ENCODE measurements at places on chromosomes 6 and 20.
A peak's percentile ranks its signal among the peaks of the same experiment; 100 is the strongest.

DNA sequence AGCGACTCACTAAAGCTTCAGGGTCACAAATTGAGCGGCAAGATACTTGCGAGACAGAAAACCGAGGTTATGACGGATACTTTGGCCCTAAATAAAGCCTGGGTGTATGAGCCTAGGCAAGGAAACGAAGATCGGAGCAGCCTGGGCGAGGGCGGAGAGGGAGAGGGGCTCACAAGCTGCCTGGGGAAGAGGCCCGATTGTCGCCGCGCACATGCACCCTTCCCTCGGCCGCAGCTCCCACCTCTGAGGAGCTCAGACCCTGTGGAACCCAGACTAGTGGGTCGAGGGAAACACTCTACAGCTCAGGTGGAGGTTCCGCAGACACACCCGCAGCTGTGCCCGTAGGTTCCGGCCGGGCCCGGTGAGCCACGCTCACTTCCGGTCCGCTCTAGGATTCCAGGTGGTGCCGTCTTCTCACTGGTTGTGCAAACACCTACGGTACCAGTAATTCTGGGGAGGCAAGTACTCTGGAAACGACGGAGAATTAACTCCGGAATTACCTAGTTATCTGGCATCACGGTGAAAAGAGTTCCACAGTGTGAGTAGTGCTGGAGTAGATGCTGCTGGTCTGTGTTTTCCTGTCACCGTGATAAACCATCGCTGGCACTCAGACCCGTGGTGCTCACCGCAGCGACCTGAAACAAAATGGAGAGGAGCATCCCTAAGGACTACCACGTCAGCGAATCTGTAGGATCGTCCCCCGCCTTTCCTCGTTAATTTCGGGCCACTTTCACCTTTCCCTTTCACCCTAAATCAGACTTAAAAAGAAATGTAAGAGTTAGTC, 61.5 kb downstream of the GPX5 start:
- no peak for DNase-seq

DNA sequence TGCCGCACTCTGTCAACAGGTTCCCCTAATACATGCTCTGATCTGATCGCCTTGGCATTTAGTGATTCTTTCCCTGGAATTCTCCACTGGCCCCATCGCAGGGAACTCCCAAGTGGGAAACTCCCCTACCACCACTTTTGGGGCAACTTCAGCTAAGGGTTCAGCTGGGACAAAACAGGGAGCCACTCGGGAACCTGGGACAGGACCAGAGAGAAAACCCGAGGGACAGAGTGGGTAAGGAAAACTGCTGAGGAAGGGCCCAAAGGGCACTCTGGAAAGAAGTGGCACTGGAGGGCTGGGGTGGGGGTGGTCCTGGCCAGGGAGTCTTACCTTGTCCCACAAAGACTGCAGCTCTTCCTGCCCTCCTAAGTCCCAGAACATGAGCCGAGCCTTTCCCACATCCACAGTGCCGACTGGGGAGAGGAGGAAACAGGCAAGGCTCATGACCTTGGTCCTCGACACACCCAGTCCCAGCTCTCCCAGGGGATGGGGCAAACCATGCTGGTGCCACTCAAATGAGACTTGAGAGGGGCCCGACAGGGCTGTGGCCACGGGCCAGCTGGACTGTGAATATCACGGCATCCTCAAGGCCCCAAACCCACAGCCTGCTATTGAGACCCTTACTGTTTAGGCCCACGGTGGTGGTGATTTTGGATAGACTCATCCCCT, 1.6 kb downstream of the ARFRP1 start:
- no peak for DNase-seq

- peak; percentile 88 for DNase-seq
Measured at GRCh38 chr6:2245103-2245876, at the start of gene GMDS. GMDS (minus strand) TSS chr6:2245605.

DNA sequence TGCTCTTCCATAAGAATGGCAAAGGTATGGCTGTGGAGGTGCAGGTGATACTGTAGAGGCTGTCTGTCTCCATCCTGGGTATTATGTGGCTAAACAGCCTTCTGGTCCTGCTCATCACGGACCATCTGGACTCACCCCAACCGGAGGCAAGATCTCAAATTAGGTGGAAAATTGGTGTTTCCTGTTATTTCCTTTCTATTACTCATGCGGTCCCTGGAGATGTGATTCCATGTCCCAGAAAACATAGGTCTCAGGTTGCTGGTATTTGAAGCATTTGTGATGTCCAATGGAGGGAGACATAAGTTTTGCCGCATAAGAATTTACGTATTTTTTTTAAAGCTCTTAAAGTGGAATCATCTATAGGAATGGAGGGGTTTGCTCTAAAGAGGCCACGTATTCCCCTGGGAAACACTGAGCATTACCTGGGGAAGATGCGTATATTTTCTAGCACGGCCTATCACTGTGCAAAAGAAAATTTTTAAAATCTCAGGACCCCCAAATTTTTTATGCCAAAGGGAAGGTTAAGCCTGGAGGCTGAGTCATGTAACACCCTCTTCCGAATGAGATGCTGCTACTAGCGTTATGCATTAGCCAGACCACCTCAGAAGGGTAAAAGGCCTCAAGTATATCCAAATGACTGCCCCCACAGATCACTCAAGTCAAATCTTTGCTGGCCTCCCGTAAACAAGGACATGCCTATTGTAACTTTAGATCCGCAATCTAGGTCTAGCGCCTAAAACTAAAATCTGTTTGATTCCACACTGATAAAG, 22.4 kb upstream of the PBOV1 start:
- DNase-seq, result no peak

- DNase-seq, result no peak
Measured at GRCh38 chr20:16273812-16274555, 299.3 kb downstream of the KIF16B start.

DNA sequence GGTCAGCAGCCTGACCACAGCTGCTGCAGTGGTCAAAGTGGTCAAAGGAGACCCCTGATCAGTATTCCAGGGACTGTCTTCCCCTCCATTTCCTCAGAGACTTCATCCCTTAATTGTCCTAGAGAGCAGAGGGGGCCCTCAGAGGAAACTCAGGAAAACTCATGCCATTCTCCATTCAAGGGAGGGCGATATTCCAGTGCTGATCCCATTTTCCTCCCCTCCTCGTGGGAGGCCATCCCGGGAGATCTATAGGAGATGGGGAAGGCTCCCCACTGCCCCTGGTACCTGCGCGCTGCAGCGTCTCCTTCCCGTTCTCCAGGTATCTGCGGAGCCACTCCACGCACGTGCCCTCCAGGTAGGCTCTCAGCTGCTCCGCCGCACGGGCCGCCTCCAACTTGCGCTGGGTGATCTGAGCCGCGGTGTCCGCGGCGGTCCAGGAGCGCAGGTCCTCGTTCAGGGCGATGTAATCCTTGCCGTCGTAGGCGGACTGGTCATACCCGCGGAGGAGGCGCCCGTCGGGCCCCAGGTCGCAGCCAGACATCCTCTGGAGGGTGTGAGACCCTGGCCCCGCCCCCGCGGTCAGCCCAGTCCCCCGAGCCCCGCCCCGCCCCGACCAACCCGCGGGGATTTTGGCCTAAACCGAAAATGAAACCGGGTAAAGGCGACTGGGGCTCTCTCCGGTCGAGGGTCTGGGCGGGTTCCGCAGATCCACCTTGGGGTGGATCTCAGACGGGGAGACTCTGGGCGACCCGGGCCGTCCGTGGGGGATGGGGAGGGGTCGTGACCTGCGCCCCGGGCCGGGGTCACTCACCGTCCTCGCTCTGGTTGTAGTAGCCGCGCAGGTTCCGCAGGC, 878 bp downstream of the HLA-C start:
- DNase-seq, result no peak

- no peak for DNase-seq
Measured at GRCh38 chr6:155100591-155100990, 105.5 kb downstream of the TIAM2 start.

DNA sequence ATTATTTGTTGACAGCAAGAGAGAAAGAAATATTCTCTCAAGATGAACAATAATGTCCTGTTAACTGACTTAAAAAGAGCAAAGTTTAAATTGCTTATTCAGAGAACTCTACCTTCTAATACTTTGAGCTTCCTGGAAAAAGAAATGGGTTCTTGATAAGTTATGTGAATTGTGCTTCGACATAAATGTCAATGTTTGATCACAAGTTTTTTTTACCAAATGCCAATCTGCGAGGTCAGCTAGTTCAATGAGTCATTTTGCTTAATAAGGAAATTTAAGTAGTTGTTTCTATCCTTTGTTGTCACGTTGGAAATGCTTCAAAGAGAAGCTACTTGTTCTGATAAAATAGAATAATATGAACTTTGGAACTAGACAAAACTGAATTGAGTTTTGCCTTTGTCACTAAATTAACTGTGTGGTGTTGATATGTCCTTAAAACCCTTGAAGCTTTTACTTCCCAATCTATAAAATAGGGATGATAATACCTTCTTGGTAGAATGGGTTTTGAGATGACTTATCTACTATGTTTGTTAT, 642.1 kb upstream of the FLRT3 start:
- no peak for DNase-seq

DNA sequence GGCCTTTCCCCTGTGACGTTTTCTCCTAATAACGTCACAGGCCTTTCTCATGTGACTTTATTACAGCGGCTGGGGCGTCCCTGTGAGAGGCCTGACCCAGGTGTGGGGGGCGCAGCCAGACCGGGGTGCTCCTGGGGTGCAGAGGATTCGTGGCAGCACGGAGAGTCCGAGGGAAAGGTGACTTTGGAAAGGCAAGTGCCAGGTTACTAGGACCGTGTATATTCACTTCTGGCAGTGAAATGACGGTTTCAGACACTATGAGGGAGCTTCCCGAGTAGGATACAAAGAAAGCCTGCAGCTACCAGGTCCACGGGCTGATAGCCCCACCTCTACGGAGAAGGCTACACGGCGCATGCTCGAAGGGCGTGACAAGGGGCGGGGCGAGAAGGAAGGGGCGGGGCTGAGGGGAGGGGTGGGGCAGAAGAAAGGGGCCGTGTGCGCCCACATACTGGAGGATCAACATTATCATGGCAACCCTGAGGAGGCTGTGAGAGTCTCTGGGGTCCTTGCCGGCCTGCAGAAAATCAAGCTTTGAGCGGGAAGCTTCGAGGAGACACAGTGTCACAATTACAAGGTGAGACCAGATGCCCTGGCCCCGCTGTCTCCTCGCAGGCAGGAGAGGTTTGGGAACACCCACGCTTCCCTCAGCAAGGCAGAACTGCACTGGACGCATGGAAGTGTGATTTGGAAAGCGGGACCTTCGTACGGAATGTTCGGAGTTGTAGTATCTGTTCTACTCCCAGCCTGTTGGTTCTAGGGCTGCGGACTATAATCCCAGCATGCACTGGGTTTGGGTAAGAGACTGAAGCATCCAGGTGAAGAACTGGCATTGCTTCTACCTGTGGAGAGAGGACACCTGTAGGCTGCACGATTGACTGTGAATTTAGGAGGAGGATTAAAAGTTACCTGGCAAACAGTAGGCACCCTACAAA, 54.4 kb upstream of the ZNF337 start:
- no peak for DNase-seq

GRCh38 chr6:118509009-118509617, 39.0 kb upstream of the PLN start:
- no peak for DNase-seq

DNA sequence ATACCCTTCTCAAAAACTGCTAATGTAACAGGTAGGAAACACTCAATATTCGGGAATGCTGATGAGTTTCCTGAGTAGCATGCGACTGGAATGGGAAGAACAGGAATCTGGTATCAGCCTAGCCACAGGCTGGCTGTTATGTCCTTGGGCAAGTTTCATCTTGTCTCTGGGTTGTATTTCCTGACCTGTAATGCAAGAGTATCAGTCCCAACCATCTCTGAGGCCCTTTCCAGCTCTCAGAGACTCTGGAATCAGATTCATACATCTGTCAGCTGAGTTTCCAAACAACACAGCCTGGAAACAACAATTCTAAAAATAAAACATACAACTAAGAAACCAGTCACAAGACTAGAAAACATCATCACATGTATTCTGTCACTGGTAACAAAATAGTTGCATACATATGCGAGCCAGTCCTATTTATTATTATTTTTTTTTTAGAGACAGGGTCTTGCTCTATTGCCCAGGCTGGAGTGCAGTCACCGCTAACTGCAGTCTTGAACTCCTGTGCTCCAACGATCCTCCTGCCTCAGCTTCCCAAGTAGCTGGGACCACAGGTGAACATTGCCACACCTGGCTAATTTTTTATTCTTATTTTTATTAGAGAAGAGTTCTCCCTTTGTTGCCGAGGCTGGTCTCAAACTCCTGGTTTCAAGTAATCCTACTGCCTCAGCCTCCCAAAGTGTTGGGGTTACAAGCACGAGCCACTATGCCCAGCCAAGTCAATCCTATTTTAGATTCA, 16.7 kb upstream of the TFAP2A start:
- DNase-seq, result no peak

DNA sequence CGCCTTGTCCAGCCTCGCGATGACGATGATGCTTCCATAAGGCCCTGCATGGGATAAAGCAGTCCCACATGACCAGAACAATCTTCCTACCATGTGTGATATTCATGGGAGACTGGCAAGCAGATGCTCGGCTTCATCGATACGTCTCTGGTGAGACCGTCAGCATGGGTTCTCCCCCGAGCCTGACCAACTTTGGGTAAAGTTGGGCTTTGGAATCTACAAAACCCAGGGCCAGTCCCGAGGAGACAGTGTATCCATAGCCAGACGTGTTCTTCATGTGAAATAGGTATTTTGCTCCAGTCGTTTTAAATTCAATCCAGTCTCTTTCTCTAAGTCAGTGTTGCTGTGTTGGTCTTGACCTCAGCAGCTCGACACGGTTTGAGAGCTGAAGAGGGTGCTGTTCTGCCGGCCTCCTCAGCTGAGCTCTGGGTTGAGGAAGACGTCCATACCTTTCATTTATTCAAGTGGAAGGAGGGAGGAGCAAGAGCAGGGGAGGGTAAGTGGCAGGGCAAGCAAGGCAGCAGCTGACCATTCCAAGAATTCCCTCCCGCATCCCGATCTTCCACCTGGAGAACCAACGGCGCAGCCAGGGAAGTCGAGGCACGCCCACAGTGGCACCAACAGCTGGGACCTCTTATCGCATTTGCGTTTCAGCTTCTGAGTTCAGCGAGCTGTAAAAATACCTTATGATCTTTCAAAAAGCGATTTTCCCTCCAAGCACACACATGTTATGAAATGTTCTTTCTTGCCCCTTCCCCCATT, 64.0 kb upstream of the THBS2 start:
- DNase-seq, result no peak

DNA sequence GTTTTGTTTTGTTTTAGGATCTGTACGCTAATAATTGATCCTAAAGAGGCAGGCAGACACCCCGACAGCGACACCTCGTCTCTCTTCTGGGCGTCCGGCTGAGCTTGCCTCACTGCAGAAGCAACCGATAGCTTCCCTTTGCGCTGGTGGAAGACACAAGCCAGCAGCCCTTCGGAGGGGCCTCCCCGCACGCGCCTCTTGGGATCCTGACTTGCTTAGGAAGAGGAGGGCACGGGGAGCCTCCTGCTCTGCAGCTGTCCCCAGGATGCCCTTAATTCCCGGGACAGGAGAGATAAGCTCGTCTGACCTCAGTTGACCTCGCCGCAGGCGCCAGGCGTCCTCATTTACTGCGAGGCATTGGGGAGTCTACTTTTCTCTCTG, 94.0 kb downstream of the CD83 start:
- no peak for DNase-seq

DNA sequence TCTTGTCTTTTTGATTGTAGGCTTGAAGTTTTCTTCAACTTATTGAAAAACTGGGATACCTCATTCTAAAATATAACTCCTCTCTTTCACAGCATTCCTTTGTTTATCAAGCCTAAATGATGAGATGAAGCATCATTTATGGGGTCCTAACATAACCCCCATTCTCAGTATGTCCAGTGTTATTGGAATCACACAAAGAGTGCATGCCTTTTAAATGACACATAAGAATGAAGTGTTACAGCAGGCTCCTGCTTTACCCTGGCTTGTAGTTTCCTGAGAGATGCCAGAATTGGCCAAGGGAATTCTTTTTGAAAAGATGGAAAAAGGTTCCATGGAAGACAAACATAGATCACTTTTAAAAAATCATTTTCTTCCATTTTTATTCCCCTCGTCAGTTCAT, 502.4 kb downstream of the BCKDHB start:
- no peak for DNase-seq
